Dermis blood vessel endothelial cell (primary cell): ENCODE measurements at places on chromosomes 3 and 15.

- DNase-seq, result no peak
Observed at GRCh38 chr3:41629072-41629471, 332.8 kb downstream of the ULK4 start.

GRCh38 chr3:138940446-138940845, 6.5 kb downstream of the FOXL2 start:
- no peak for DNase-seq

DNA sequence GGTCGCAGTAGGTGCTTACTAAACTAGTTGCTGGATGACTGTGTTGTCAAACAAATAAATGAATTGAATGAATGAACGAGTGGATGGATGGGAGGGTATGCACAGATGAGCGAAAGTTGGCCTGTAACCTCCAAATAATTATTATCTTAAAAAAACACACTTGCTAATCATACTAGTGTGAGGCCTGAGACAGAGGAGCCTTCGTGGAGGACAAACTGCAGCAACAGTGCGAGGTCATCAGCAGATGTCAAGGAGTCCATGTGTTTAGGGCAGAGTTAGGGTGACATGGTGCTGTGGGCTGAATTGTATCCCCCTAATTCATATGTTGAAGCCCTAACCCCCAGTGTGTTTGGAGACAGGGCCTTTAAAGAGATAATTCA, 24.4 kb downstream of the CORO2B start:
- no peak for DNase-seq

DNA sequence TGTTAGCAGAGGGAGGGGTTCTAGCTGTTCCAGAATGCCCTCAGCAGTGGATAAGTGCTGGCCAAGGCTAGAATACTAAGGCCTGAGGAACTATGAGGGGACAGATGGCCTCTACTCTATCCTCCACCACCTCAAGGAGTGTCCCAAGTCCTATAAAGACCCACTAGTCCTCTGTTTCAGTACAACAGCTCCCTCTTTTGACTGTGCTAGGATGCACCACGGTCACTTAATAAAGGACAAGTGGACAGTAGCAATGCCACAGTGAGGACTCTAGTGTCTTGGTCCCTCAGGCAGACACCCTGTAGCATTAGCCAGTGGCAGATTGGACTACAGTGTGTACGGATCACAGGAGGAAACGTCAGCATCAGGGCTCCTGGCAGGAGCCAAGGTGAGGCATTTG, 171.8 kb upstream of the PROK2 start:
- DNase-seq, result no peak

GRCh38 chr3:170471149-170471548, 52.5 kb downstream of the CLDN11 start:
- no peak for DNase-seq

DNA sequence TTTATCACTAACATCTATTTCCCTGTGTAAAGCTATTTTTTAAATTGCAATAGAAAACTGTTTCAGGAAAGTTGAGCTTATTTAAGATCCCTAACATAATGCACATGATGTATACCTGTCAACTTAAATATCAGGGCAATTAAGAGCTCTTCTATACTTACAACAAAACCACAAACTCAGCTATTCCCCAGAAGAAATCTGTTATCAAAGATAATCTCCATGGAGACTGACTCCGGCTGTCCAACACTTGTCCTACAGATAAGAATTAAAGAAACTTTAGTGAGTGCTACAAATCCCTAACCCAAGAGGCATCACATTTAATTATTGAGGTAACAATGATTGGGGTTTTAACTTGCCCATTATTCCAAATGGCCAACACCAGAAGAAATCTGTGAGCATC, 3.4 kb downstream of the SELENOK start:
- no peak for DNase-seq

DNA sequence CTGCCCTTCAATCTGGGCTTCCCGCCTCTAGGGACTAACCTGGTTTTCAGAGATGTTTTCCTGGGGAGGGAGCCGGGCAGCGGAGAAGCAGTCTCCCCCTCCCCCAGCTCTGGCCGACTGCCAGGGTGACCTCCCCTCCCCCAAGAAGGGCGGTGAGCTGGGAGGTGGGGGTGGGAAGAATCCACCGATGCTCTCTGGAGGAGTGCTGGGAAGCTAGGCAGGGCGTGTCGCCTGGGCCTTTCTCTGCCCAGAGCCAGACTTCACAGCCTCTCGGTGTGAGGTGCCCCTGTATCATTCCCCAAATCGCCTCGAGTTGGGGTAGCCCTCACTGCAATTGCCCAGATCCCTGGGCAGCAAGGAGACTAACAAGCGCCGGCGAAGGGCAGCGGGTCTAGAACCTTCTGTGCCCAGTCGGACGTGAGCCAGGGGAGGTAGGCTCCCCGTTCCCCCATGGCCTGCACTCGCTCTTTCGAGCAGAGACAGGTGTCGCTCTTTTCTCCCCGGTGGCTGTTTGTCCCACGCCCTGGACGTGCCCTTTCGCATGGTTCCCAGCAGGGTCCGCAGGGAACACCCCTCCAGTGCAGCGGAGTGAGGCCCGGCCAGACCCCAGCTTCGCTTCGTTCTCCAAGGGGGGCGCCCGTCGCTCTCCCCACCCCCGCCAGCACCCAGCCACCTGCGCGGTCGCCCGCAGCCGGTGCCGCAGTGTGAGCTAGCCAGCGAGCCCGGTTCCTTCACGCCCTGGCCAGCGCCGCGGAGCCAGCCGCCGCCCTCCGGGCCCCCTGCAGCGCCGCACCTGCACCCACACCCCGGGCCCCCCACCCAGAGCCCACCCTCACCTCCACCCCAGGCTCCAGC, 1.1 kb downstream of the RAB6B start:
- DNase-seq, result peak; percentile 15

DNA sequence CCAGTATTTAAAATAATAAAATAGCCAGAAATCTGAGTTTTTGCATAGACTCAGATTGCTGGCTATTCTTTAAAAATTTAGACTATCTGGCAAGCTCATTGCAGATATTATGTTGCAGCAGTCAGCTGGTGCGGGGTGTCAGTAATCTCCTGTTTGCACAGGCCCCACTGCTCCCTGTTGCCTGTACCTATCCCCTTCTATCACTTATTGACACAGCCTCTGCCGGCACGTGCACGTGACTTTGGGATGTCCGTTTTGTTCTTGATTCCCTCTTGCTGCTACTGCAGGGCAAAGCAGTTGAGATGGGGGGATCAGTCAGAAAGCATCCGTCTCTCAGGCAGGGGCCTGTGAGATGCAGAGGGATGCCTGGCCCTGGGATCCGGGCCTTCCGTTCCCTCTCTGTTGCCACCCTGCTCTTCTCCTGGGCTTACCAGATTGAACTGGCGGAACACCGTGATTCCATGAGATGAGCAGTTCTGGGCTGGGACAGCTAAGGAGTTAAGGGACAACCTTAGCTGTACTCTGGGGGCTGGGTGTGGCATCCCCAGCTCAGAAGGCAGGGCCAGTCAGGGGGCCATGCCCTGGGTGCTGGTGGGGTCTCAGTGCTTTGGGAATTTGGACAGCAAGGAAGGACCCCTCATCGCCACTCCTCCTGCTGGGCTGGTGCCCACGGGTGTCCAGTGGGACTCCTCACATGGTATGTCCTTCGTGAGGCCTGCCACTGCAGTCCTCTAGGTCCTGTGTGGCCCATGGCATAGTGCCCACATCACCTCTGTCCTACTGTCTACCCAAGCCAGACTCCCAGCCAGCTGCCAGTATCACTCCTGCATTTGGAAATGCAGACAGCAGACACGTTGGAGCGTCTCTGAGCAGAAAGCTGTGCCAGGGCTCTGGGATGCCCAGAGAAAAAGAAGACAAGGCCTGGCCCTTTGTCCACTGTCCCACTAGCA, 11.8 kb downstream of the MRAS start:
- DNase-seq, result no peak

- no peak for DNase-seq
Observed at GRCh38 chr3:136387031-136387430, 136.9 kb downstream of the PCCB start.

DNA sequence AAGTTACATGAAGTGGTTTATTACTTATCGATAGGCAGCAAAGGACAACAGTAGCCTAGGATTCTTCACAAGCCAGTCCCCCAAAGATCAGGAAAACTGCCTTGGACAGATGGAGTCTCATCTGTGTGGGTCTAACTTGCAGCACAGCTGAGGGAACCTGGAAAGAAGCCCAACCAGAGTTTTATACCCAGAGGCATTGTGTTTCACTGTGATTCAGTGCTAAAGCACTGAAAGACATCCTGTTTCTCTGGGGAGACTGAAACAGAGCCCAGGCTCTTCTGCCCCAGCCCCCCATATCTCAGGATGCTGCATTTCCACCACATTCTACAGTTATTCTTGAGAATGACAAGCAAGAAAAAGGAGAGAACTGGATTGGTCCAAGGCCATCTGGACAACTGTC, 48.2 kb upstream of the PYDC2 start:
- DNase-seq, result peak; percentile 97

GRCh38 chr15:59457103-59457502, 19.1 kb downstream of the FAM81A start:
- DNase-seq, result no peak

DNA sequence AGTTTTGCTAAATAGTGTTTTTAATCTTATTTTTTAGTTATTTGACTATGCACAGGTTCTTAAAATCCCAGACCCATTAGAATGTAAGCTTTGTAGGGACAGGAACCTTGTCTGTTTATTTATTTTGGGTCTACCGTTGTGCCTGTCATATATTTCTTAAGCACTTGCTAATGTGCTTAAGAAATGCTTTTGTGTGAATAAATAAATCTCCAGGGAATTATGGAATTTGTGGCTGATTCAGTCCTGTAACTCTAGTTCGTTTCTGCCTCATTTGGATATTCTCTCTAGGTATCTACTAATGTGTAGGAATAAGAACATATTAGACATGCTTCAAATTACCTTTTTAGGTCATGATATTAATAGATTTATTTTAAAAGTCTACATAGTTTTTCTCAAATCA, 161.6 kb downstream of the LPP start:
- DNase-seq, result no peak

DNA sequence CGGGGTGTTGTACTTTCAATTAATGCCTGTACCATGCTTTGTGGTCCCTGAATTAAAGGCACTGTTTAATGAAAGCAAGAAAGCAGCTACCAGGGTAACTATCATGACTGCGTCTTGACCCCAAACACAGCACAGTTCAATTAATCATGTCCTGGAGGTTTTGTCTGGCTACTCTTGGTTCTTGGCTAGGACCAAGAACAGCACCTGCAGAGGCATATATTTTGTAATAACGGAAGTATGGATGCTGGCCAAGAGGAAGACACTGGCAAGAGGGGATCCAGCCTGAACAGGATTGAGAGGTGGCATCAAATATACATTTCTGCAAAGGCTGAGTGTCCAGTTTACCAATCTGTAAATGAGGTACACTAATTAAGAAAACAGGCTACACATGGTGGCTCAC, 119.9 kb downstream of the FOXP1 start:
- DNase-seq, result peak; percentile 50

DNA sequence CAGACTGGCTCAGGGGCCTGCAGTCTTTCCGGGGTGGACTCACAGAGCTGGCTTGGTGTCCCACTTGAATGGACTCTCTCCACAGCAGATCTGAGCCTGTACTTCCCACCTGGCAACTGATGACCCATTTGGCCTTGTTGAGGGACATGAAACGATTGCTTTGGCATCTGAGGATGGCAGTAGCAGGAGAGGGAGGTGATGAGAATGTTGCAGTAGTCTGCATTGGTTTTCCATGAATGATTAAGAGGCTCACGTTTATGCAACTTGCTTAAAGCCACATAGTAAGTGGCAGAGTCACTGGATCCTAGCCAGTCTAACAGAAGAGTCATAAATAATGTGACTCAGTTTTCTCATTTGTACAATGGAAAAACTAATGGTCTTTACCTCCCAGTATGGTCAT, 21.9 kb downstream of the IL20RB start:
- DNase-seq, result no peak

DNA sequence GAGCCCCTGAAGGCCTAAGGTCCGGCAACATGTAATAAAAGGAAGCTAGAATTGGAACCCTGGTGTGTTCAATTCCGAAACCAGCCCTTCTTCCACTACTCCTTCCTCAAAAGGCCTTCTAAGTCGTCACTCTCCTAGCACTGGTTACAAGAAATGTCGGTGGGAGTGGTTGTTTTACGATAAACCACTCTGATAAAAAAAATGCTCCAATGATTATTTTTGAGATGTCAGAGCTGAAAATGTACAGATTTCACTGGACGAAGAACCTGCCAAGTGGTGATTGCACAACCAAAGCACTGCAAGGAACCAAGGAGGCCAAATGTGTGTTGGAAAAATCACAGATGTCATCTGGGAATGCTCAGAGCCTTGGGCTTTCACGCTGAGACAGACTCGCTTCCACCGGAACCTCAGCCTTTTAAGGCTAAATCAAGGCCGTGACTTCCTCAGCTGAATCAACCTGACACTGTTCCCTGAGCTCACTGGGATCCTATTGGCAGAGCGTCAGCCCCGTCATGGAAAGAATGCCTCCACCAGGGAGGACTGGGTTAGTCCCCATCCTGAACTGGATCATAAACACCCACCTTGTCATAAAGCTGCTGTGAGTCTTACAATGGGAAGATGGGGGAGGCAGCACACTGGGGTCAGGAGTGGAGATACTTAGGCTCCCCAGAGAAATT, 108.1 kb upstream of the THBS1 start:
- peak; percentile 16 for DNase-seq

GRCh38 chr15:52103217-52104207, 9.1 kb downstream of the BCL2L10 start:
- DNase-seq, result peak; percentile 95

DNA sequence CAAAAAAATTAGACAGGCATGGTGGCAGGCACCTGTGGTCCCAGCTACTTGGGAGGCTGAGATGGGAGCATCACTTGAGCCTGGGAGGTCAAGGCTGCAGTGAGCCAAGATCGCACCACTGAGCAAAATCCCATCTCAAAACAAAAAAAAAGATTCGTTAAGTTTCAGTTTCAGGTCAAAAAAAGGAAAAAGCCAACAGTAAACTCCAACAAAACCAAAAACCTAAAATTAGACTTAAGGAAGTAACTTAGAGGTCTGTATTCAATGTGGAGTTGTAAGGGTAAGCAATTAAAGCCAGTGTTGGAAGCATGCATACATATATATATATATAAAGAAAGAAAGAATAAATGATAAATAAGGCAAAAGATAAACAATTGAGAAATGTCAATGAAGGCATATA, 11.8 kb downstream of the KPNA1 start:
- no peak for DNase-seq

- DNase-seq, result peak; percentile 19
Observed at GRCh38 chr15:37095770-37096557, 4.4 kb downstream of the MEIS2 start.

DNA sequence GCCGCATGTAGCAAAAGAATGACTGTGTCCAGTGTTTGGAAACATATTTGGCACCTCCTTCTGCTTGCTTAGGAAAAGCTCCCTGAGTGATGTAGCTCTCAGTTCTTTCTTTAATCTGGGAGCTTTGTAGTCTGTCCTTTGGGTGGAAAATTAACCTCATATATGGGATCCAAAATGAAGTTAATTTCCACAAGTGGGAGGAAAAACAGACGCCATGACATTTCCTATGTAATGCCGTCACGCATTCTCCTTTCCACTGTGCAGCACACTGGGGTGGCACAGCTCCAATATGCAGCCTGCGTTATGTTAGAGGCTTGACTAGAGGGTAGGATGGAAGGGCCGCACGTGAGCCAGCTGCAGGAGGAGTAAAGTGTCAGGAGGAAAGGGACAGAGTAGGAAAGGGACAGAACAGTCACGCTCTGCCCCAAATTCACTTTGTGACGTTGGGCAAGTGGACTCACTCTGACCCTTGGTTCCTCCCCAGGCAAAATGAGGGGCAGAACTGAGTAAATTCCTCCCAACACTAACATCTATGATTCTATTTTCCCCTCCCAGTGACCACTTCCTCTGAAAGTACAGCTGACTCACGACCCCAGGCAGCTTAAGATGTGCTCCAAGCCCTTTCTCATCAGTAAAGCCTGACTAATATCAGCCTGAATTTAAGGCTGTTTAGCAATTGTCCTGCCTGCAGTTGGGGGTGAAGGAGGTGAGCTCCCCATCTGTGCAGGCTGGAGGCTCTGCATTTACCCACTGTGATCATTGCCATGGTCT, 176.5 kb upstream of the PFN2 start:
- DNase-seq, result peak; percentile 48
